ACHN (cell line): ENCODE measurements at places on chromosomes 12 and 14.

- DNase-seq = no peak
Observed at GRCh38 chr14:90297876-90298629, 33.7 kb downstream of the NRDE2 start.

GRCh38 chr14:93146119-93146518 lies 30.4 kb upstream of the ITPK1 start:
- DNase-seq = no peak

DNA sequence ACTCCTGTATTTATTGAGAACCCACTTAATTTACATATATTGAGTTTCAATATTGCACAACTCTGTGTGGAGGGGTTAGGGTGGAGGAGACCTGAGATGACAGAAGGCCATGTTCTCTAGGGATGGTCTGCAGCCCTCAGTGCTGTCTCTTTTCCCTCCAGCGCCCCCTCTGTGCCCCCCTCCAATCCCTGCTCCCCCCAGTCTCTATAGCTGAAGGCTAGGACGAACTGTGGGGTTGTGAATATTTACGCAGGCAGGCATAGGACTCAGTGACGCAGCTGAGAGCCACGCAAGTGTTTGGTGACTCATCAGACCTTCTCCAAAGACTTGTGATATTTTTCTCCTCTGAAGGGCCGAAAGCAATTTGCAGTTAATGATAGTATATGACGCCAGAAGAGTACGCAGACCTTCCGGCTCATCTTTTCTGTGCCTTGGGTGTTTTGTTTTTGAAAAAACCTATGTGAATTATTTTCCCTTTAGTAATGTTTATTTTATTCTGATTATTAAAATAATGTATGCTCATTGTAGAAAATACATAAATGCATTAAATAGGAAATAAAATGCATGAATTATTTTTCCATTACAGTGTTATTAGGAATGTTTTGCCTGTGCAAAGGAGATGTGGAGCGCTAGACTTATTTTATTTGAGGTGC lies 85.3 kb downstream of the SLC25A47 start:
- no peak for DNase-seq

DNA sequence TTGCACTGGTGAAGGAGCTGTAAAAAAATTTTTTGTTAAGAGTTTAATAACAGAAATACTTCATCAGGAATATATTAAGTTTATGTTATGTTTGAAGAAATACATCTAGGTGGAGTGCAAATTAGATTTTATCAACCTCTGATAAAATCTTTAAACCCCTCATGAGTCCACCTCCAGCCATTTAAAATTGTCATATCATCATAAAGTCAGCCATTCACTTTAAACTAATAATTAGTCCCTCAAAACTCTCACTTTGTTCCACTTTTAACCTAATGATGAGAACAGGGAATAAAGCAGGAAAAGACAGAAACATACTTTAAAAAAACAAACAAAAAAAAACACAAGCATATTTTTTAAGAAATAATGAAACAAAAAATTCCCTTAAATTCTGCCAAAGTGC lies 25.1 kb downstream of the ZFC3H1 start:
- DNase-seq = no peak

GRCh38 chr14:42555365-42555764 lies 948.7 kb downstream of the LRFN5 start:
- no peak for DNase-seq

DNA sequence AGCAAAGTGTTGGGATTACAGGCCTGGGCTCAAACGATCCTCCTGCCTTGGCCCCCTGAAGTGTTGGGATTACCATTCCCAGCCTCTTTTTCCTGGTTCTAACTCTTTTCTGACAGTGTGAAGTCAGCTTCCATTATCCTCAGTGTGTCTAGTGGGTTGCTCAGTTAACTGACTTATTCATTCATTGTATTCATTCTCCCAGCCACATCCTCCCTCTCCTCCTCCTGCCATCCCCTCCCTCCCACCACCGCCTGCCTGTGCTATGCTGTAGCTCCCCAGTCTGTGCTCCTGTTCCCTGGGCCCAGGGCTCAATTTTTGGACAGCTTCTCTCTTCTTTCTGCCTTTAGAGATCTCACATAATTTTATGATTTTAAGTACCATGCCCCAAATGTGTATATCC lies 19.4 kb downstream of the ATP6V0A2 start:
- DNase-seq = no peak

GRCh38 chr12:120327593-120327992 lies at the start of gene PLA2G1B:
Gene PLA2G1B, minus strand, starts transcription at chr12:120327779. Its CDS starts 26 bp downstream, at chr12:120327753.
- no peak for DNase-seq

- no peak for DNase-seq
Observed at GRCh38 chr14:53367644-53368026, 214.5 kb upstream of the DDHD1 start.

GRCh38 chr14:24207104-24207551 lies 1.6 kb downstream of the TSSK4 start:
- DNase-seq = no peak

GRCh38 chr14:101062601-101063000 lies 159.1 kb upstream of the RTL1 start:
- DNase-seq = no peak

- DNase-seq = no peak
Observed at GRCh38 chr14:75844486-75844885, 137.3 kb downstream of the TGFB3 start.

GRCh38 chr14:30779210-30779609 lies 95.1 kb upstream of the COCH start:
- DNase-seq = no peak

DNA sequence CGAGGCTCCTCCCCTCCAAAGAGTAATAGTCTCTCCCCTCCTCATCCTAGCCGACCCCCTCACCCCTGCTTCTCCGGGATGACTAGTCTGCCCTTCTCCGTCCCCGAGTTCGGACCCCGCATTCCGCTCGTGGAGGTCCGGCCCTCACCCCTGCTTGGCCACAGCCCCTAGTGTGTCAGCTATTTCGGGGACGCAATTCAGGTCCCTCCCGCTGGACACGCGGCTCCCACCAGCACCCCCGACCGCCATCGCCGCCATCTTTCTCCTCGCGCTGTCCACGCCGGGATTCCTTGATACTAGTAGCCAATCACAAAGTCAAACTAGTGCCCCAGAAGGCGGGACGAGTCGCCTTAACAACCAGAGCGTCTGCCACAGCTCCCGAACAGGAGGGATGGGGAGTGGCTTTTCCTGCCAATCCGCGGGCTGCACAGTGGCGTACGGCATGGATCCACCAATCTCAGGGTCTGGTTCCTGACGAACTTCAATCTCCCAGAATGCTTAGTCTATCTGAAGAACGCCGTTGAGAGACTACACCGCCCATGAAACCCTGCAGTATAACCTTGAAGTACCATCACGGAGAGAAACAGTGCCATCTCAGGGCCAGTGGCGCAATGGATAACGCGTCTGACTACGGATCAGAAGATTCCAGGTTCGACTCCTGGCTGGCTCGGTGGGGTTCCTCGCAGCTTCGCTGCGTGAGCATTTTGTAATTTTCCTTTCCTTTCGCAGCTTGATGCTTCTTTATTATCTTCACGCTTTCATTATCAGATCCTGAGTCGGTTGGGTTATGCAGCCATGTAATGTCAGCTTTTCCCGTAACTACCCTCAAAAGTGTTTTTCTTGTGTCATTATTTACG lies at the start of gene PRMT5:
PRMT5 (minus strand) TSS at position 273 of the 857 bp plus-strand sequence; CDS start at position 258, 15 bp downstream.
- DNase-seq = peak; percentile 98

DNA sequence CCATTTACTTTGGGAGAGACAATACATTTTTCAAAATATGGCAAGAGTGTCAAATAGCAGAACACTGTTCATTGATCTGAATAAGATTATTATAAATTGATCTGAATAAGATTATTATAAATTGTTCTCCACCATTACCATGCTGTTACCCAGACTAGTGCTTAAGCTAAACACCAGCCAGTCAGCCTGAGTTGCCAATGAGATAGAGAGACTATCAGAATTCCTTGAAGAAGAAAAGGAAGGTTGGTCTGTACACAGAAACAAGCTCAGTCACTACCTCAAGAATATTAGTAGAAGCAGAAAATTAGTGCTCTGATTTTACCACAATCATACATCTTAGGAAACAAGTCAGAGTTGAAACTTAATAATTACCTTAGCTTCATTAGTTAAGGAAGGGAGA lies 469.8 kb downstream of the FOXG1 start:
- DNase-seq = no peak

DNA sequence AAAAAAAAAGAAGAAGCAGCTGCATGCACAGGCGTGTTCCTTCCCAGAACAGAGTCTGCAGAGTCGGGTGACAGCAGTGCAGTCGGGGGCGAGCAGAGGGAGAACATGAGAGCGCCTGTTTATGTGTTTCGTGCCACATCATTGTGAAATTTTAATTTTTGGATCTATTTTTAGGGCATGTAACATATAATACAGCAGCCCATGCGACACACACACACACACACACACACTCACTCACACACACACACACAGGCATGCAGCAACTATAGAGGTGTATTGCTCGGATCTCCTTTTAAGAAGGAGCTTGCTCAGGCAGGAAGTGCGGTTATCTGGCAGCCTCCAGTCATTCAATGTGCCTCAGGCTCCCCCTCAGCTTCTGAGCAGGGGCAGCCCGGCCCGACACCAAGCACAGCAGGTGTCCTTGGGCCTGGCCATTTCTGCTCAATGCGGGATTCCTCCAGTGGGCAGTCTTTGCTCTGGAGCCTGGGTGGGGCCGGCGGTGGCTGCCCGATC lies 71.8 kb downstream of the ZNF664 start:
- no peak for DNase-seq

GRCh38 chr14:44812672-44813071 lies 149.1 kb downstream of the KLHL28 start:
- DNase-seq = no peak

DNA sequence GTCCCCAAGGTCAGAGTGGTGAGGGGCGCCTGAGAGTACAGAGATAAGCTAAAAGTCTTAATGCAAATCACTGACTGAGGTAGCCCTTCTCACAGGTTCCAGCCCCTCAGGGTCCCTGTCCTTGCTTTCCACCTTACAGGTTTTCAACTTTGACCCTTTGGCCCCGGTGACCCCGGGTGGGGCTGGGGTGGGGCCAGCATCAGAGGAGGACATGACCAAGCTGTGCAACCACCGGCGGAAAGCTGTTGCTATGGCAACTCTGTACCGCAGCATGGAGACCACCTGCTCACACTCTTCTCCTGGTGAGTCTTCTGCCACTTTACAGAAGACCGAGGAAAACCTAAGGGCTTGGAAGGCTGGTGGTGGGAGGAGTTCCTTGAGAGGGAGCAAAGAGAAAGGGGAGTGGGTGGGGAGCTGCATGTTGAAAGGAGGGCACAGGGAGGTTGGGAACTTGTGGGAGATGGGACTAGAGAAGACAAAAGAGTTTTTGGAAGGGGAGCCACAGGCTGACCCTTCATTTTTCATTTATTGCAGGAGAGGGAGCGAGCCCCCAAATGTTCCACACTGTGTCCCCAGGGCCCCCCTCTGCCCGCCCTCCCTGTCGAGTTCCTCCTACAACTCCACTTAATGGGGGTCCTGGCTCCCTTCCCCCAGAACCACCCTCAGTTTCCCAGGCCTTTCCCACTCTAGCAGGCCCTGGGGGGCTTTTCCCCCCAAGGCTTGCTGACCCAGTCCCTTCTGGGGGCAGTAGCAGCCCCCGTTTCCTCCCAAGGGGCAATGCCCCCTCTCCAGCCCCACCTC lies 2.4 kb downstream of the MBD6 start:
- no peak for DNase-seq

DNA sequence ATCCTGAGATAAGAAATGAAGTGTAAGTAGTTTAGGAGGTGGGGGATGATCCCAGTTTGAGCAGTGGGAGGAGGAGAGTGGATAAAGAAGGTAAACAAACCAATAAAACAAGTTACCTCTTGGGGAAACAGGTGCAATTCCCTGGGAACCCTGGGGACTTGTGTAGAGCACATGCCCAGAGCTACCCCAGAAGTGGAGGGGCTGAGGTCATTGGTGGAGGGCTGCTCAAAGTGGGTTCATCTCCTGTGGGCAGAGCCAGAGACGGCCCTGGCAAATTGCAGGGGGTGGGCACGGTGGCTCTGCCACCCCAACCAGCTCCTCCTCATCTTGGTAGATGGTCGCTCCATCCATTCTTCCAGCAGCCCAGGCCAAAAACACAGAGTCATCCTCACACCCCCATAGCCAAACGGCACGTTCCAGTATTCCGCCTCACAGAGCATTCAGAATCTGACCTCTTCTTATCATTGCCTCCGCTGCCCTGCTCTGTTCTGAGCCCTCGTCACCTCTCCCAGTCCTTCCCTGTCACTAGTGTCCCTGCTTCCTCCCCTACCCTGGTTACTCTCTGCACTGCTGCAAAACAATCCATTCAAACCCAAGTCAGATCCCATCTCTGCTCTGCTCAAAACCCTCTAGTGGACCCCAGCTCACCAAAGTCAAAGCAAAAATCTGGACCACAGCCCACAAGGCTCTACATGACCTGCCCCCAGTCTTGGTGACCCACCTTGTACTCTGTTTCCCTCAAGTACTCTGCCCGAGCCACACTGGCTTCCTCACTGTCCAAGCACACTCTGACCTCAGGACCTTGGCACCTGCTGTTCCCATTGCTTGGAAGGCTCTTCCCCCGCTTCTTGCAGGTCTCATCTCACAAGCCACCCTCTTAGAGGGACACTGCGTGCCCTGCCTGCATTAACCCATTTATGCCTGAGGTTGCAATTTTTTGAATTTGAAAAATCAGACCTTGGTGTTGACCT lies 5.5 kb downstream of the CYP46A1 start:
- no peak for DNase-seq

- DNase-seq = no peak
Observed at GRCh38 chr12:116257215-116257614, 20.3 kb downstream of the MED13L start.

DNA sequence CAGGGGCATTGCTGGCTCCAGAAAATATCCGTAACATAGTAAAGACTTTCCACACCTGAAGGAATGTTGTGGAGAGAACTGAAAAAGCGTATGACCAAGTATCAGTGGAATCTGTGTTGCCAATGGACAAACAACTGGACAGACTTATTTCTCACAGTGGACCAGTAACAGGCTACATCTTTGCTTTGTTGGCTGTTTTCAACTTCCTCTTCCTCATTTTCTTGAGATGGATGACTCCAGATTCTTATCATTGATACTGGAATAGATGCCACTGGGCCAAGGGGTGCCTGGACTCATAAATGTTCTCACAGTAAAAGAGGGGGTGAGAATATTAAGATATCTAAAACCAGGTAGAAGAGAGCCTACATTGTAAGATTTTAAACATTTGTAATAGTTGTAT lies 6.4 kb downstream of the GAS2L3 start:
- DNase-seq = no peak

DNA sequence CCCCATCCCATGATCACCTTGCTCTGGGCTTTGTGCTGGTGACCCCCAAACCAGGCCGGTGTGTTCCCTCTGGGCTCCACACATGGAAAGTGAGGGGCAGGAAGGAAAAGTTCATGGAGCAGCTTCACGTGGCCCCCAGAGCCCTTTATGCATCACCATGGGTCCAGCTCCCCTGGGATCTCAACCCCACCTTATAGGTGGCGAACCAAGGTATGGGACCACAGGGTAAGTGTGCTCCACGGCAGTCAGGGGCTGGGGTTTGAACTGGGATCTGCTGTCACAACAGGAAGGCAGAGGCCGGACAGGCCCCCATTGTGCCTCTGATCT lies 7.4 kb upstream of the BEGAIN start:
- DNase-seq = no peak
